Esophagus muscularis mucosa (tissue), 4 donors: ENCODE measurements at places on chromosomes 12 and 14.

GRCh38 chr12:48489012-48489411, 6.7 kb downstream of the C12orf54 start:
- H3K27ac ChIP-seq, result no peak overlapping the region
- no peaks in the 10 kb centered on the region for H3K27me3 ChIP-seq
- H3K4me1 ChIP-seq, result no peaks in the 10 kb centered on the region
- DNase-seq, result no peak
- H3K36me3 ChIP-seq, result no peaks in the 10 kb centered on the region

- no peaks in the 10 kb centered on the region for H3K27me3 ChIP-seq
- no peak overlapping the region for H3K27ac ChIP-seq
- DNase-seq, result peak; percentile 89
- H3K4me1 ChIP-seq, result peaks cover 29% of the 10 kb centered on the region
- H3K36me3 ChIP-seq, result no peaks in the 10 kb centered on the region
- no peak overlapping the region for H3K4me3 ChIP-seq
Measured at GRCh38 chr12:103627189-103627855, 40.2 kb downstream of the STAB2 start.

GRCh38 chr12:132623072-132623869, 4.7 kb downstream of the P2RX2 start:
- peak overlapping the region; percentile 47 for H3K27ac ChIP-seq
- peaks cover 26% of the 10 kb centered on the region for H3K4me1 ChIP-seq
- H3K36me3 ChIP-seq, result peaks cover 27% of the 10 kb centered on the region
- DNase-seq, result no peak
- no peak overlapping the region for H3K4me3 ChIP-seq

GRCh38 chr14:101151226-101151926, 247.9 kb upstream of the RTL1 start:
- H3K4me1 ChIP-seq, result no peaks in the 10 kb centered on the region
- DNase-seq, result no peak
- H3K27me3 ChIP-seq, result peaks cover 6% of the 10 kb centered on the region
- no peaks in the 10 kb centered on the region for H3K36me3 ChIP-seq
